ENCODE measurements at places on chromosomes 5 and 9.

DNA sequence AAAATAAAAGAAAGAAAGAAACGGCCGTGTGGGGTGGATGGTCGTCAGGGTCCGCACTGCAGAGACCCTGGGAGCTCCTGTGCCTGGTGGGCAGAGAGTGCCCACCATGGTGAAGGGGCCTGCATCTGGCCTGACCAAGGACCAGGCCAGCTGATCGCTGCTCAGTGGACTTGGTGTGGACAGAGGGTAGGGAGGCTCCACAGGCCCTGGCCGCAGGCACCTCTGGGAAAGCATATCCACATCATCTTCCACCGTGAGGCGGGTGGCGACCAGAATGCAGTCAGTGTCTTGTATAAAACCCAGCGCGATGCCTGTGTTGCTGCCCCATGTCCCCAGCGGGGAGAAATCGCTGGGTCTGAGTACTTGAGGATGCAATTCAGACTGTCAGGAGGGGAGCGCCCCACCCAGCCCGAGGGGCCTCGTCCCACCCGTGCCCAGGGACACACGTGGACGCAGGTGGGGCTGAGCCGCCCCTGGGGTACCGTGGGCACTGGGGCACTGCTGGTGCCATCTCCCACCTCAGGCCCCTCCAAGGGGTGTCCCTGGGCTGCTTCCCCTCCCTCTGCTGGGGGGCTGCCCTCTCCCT, 27.8 kb upstream of the SLC6A19 start:
- no peak for DNase-seq

GRCh38 chr9:136020206-136020605, 59.0 kb upstream of the UBAC1 start:
- no peak for DNase-seq

DNA sequence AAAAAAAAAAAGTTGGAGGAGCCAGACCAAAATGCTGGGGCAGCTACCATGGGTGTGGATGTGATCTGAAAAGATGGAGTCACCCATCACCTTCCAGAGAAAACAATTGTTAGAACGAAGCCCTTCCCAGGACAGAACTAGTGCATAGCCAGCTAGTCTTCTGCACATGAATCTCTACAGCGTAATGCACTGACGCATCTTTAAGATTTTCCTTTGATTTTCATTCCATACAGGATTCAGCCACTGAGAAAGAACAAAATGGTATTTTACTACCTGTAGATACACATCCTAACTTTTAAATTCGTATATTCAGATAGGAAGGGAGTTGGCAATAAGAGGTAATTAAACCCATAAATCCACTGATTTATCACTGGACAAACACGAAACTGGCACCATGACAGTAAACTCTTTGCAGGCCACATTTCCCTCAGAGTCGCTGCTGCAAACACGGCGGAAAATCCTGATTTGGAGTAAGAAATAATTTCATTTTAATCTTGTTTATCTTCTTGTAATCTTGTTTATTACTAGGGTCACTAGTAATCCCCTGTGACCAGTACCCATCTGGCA, 206.6 kb downstream of the SPOCK1 start:
- DNase-seq = no peak

- DNase-seq = no peak
Observed at GRCh38 chr5:8434501-8434900, 565.6 kb downstream of the MTRR start.

DNA sequence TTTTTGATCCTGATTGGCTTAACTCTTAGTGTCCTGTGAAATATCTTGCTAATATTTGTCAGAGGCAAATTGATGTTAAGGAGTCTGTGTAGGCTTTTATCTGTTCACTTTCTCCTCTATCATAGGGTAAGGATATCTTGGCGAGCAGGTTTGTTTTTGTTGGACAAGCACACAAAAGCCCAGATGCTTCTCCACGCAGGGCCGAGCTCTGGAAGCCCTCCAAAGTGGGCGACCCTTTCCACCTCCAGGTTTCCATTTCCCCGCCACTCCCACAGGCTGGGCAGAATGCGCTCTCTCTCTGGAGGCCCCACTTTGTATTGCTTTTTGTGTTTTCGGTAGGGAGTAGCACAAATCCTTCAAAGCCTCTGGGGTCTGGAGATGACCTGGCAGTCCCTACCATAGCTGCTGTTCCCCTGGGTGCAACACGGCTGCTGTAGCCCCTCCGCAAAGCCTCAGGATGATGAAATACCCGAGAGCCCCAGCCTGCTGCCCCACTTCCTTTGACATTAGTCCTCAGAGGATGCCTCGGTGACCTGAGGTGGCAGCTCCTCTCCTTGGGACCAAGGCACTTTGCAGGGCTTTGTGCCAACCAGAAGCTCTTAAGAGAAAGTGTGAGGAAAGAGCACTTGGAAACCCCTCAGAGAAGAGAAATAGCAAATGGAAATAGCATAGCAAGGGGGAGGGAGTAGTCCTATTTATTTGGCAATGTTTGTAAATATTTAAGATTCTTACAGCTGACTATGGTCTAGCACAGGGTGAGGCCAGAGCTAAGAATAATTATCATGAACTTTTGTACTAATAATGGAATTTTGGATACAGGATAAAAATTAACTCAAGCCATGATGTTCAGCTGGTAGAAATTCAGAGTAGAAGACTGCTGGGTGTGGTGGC, 122.8 kb downstream of the ARHGEF28 start:
- DNase-seq = no peak

GRCh38 chr5:78505860-78506259, 142.7 kb downstream of the LHFPL2 start:
- no peak for DNase-seq

DNA sequence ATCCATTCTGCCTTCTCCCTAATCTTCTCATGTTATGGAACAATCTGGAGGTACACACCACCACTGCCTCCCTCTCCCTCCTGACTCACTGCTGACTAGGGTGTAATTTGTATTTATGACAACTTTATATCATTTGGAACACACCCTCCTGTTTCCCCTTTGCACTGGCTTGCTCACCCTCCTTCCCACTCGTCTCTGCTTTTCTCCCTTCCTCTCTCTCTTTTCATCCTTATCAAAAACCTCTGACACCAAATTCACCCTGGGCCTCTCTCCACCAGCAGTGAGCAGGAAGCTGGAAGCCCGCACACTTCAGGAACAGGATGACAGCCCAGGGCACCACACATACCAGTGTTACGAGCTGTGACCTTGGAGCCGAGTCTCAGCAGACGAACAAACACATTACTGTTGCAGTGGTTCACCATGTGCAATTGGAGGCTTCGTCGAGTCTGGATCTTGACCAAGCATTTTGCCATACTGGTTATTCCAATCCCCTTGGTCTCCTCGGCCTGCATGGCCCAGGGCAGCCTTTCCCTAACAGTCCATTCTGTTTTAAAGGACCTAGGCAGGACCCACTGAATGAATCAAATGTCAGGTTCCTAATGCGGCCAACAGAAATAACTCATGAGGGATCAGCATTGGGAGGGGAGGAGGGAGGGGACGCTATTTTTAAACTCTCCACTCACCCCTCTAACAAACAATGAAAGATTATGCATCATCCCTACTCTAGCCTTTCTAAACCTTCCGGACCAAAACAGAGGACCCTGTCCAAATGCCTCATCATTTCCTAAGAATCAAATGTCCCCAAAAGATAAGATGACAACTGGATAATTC, 203.9 kb upstream of the RASEF start:
- DNase-seq = peak; percentile 86

GRCh38 chr9:123044586-123044985, 11.1 kb downstream of the GPR21 start:
- DNase-seq = no peak

DNA sequence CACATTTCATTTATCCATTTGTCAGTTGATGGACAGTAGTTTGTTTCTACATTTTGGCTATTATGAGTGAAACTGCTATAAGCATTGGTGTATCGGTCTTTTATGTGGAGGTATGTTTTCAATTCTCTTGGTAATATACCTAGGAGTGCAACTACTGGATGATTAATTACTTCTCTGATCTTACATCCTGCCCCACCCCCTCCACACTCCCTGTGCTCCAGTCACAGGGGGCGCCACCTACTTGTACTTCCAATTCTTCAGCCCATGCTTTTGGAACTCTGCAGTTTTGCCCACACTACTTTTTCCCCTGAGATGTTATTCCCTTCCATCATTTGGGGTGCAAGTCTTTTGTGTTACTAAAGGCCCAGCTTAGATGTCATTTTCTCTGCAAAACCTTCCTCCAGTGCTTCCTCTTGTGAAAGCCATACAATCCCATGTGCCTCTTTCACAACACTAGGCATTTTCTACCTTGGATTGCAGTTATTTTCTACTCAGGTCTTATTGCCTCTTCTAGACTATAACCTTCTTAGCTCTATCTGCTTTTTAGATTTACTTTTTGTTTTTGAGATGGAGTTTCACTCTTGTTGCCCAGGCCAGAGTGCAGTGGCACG, 42.1 kb downstream of the SEC61B start:
- DNase-seq = no peak

- no peak for DNase-seq
Observed at GRCh38 chr5:45508135-45508534, 188.0 kb downstream of the HCN1 start.

GRCh38 chr9:93702261-93702660, 125.9 kb downstream of the PHF2 start:
- no peak for DNase-seq

DNA sequence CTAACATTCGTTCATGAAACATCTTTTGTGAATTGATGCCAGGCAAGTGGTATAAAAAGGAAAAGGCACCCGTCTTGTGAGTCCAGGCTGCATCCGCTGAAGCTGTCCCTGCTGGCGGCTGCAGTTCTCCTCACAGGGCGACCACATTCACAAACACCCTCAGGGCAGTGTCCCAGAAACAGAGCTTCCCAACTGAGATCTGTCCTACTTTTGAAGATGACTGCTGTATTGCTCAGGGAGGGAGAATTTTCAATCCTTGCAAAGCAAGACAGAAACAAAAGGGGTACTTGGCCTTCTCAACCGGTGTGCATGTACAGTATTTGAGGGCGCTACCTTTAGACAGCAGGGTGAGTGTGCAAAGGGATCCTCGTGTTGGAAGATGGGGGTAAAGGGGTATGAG, 316.1 kb downstream of the GADD45G start:
- no peak for DNase-seq

DNA sequence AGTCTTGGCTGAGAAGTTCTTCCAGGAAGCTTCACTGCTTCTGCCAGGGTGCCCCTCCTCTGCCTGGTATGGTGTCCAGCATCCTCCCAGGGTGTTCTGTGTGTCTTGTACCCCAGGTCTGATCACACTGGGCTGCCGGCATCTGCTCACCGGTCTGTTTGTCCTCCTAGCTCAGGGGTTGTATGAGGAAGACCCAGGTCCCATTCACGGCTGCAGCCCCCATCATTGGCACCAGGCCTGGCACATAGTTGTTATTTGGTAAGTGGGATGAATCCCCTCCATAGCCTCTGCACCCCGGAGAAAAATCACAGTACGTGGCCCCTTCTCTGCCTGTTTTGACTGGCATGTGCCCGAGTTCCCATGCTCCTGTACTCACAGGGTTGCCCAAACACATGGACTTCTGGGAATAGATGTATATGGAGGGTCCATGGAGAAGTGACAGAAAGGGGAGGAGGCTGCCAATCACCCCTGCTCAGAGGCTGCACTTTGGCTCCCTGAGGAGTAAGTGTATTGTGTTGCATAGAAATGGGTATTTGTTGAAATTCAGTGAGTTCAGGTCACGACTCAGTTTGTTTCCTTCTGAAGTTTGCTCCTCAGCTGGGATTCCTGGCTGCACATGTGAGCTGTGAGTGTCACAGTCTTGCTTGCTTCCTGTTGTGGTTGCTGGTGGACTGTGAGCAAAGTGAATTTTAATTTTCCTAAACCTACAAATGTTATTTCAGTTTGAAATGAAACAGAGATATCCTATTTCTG, 96.2 kb downstream of the HSPA4 start:
- peak; percentile 3 for DNase-seq

DNA sequence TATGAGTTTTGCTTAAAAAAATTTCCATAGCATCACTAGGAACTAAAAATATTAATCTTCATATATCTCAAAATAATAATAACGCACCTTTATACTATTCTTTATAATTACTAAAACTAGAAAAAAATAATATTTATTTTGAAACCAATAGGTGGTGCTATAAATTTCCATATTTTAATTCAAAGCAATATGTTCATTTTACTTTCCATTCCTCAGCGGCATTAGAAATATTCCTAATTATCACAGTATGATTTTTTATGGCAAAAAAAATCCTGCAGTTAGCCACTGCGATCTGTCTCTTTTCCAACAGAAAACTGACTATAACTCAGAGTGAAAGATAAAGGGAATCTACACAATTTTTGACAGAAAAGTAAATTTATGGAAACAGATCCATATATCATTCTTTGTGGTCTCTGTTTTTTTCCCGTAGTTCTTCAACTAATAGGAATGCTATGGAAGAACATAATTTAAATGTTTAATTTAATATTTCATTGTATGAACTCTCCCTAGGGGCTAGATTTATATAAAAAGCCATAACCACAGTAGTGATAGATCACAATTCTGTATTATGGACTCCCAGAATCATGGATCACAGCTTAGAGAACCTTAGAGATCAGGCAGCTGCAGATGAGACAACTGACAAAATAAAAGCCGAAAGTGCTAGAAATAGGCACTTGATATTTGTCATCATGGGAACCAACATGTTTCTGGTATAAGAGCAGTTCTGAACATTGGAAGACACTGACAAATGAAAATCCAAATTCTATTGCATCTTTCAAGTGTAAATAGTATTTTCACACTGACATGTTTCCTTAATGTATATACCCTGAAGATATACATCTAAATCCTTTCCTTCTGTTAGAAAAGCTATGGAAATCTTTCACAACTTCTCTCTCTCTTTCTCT, 167.7 kb upstream of the MPDZ start:
- DNase-seq = no peak

GRCh38 chr9:89428901-89429890, 68.7 kb downstream of the SEMA4D start:
- DNase-seq = no peak

GRCh38 chr5:9947944-9948343, 301.7 kb downstream of the ATPSCKMT start:
- DNase-seq = no peak

DNA sequence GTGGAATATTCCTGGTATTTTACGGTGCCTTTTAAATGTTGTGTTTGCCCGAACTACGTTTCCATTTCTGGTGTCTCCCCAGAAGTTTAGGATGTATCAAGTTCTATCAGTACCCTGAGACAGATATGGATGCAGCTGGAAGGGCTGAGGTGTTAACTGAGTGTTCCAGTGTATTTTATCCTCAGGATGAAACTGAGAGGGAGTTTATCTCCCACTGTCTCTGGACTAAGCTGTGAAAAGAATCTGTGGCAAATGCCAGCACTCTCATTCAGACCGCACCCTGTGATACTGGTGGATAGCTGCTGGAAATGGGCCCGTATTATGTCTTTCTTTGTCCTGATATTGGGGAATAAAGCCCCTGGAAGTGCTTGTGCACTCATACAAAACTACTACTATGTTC, 887.2 kb upstream of the TYRP1 start:
- DNase-seq = no peak

Measured in kidney capillary endothelial cell (primary cell).